Adrenal gland (tissue), 19 donors: ENCODE measurements at places on chromosomes 1 and 21. TPM values are rescaled to one million over a fixed set of nuclear protein-coding genes. Genes with fewer than 3 reads are reported as not detected.

C1orf87 gene
- total RNA-seq, result not detected

CLEC20A gene
- not detected for total RNA-seq

CYP4Z1 gene
- 0.23 TPM for total RNA-seq

PRKCZ gene
- 29.0 TPM for total RNA-seq

PTPN22 gene
- total RNA-seq, result 4.3 TPM

ZNF648 gene
- not detected for total RNA-seq

HSD3B2 gene
- 3,598 TPM for total RNA-seq

NBPF6 gene
- total RNA-seq, result 0.14 TPM
